ENCODE measurements at places on chromosomes 5 and 9.
A peak's percentile ranks its signal among the peaks of the same experiment; 100 is the strongest.

DNA sequence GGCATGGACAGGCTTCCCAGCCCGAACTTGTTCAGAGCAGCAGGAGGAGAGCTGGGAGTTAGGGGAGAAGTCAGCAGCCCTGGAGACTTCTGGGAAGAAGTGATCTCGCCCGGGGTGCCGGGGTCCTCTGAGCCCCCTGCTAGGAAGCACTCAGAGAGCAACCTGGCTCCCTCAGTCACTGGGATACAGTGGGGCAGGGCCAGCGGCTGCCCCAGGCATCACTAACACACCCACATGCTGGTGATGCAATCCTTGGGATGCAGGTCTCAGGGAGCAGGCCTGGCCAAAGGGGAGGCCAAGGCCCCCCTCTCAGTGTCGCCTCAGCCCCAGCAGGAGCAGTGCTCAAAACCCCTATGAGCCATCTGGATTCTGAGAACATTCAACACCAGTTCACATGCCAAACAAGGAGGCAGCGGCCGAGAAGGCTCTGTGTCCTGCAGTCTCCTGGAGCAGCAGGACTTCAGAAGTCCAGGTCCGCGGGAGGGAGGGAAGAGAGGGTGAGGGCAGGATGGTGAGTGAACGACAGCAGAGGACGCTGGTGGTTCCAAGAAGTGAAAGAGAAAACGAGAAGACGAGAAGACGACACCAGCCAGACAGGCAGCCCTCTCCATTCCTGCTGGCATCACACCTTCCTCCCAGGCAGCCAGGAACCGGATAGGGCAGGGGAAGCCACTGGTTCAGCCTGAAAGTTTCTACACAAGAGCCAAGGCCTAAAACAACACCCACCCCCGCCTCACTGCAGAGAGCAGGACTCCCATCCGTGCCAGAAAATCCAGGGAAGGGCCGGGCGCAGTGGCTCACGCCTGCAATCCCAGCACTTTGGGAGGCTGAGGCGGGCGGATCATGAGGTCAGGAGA, 2.3 kb downstream of the PNPLA7 start:
- no peak for DNase-seq

DNA sequence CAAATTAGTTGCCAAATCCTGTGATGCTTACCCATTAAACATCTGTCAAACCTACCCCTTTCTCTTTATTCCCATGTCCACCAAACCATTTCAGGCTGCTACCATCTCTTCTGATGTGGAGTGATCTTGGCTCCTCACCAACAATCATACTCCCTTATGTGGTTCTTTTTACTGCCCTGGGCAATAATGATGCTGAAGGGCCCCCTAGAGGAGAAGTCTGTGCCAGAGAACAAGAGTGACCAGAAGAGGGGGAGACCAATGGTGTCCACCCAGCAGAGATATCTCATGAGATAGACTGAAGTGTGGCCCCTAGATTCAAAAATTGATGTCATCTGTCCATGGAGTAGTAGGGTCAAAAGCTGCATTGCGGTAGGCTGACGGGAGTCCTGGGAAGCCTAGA, 10.9 kb downstream of the LRRC70 start:
- DNase-seq, result peak; percentile 24

GRCh38 chr5:58246461-58246944, 213.4 kb downstream of the PLK2 start:
- DNase-seq, result no peak

- no peak for DNase-seq
Observed at GRCh38 chr9:123863164-123863855, 66.6 kb downstream of the DENND1A start.

GRCh38 chr5:10201223-10201868, 48.3 kb downstream of the ATPSCKMT start:
- no peak for DNase-seq

DNA sequence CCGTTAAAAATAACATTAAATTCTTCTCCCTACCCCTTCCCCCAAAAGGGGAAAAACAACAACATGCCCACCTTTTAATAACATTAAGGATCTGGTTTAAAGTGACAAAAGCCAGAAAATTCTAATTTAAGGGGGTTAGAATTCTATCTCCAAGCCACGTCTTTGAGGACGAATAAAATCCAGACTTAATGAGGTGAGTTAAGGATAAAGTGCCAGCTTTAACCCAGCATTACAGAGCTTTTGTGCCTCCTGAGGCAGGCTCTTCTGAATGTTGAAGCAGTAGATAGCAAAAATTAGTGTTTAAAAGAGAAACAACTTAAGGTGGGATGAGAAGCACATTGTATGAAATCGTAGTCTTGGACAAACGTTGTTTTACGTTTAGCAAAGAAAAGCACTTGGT, 329.0 kb upstream of the MPDZ start:
- no peak for DNase-seq
